ENCODE measurements at places on chromosomes 12 and 14.

DNA sequence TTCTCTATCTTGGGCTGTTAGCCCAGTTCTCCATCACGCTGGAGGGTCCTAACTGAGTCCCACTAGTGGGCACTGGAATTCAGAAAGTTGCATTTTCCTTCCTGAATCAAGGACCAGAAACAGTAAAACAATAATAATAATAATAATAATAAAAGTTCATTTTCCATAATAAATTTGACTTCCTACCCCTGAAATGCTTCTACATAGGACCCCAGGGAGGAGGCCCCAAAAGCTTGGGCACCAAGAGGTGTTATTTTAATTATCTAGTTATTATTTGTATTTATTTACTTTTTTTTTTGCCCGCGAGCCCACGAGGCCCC is 12.4 kb downstream of the SCNN1A start:
- DNase-seq = no peak

GRCh38 chr12:91986084-91986483 is 159.6 kb downstream of the BTG1 start:
- DNase-seq = no peak

GRCh38 chr12:57151741-57152630 is 4.6 kb upstream of the LRP1-AS start:
- no peak for DNase-seq

DNA sequence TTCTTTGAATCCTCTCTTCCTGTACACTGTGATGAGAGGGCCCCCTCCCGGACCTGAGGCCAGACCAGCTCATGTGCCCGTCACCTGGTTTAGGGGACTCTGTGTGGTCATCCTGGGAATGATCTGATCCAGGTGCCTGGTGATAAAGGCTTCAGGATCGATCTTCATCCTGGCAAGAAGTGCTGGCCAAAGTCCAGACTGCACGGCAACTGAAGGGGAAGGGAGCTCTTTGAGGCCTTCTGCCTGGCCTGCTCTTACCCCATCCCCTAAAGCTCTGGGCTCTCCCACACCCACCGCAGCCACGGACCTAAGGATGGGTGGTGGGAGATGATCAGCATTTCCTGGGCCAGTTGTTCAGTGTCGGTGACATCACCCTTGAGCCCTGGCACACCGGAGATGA is 31.8 kb downstream of the GCN1 start:
- DNase-seq = no peak

DNA sequence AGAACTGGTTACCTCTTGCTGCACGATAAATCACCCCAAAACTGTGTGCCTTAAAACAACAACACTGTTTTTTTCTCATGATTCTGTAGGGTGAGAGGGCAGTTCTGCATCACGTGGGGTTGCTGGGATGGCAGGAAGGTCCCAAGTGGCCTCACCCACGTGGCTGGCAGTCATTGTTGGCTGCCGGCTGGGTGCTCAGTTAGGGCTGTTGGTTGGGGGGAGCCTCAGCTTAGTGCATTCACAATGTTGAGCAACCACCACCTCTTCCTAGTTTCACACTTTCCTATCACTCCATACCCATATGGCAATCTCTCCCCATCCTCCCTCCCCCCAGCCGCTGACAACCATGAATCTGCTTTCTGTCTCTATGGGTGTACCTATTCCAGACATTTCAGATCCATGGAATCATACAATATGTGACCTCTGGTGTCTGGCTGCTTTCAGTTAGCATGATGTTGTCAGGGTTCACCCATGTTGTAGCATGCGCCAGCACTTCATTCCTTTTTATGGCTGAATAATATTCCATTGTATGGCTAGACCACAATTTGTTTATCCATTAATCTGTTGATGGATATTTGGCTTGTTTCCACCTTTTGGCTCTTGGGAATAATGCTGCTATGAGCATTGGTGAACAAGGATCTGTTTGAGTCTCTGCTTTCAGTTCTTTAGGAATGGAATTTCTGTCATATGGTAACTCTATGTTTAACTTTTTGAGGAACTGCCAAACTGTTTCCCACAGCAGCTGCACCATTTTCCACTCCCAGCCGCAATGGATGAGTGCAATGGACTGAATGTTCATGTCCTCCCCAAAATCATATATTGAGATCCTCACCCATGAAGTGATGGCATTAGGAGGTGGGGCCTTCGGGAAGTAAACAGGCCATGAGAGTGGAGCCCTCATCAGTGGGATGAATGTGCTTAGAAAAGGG is 11.2 kb upstream of the POP5 start:
- DNase-seq = no peak

DNA sequence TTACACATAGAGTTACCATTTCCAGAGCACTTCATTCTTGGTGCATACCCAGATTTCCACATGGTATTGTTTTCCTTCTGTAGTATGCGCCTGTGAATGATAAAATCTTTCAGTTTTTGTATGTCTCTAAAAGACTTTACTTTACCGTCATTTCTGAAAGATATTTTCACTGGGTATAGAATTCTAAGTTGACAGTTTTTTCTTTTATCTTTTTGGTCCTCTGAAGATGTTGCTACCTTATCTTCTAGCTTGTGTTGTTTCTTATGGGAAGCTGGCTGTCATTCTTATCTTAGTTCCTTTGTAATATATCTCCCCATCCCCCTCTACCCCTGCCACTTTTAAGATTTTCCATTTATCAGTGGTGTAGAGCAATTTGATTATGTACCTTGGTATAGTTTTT is 36.7 kb downstream of the PRMT8 start:
- no peak for DNase-seq

GRCh38 chr14:69693145-69693544 is 73.8 kb upstream of the SRSF5 start:
- peak; percentile 83 for DNase-seq

DNA sequence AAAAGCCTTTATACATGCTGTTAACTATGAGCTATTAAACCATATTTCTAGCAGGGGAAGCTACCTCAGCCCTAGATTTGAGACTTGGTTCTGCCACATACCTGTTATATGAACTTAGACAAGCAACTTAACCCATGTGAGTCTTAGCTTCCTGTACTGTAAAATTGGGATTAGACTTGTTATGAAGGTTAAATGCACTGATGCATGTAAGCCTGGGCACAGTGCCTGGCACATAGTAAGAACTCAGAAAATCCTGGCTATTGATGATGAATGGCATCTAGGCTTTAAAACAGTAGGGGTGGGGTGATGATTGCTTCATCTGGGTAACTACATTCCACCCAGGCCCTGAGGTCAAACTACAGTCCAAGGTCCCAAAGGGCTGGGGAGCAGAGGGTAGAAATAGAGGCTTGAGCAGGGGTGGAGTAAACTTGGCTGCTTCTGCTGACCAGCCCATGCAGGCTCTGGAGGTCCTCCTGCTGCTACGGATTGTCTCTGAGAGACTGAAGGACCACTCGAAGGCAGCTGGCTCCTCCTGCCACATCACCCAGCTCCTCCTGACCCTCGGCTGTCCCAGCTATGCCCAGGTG is 11.3 kb downstream of the ESPL1 start:
- no peak for DNase-seq

- DNase-seq = no peak
These were observed 198.8 kb downstream of the ANO2 start for GRCh38 chr12:5746036-5746908.

GRCh38 chr12:102406033-102406584 is 74.3 kb downstream of the IGF1 start:
- DNase-seq = peak; percentile 59

DNA sequence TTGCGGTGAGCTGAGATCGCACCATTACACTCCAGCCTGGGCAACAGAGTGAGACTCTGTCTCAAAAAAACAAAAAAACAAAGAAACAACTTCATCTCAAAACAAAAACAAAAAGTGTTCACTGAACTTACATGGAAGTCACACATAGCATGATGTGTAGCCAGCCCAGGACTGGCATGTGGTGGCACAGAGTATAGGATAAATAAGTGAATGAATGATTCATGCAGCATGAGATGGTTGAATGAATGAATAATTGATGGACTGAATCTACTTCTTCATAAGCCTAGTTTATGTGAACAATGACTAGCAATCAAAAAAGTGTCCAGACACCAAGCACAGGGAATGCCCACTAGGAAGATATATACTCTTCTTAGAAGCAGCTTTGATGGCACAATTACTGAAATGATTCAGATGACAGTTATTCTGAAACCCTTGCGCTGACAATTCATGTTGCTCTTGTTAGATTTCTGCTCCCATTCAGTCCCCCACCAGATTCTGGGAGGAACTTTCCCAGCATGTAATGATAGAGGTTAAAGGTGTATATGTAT is 31.6 kb upstream of the SERPINA6 start:
- DNase-seq = no peak

- DNase-seq = no peak
These were observed 10.8 kb downstream of the BMAL2 start for GRCh38 chr12:27343255-27344000.

GRCh38 chr14:74194506-74195274 is 44.6 kb upstream of the VSX2 start:
- DNase-seq = no peak

- DNase-seq = no peak
These were observed 85.3 kb upstream of the OVCH1 start for GRCh38 chr12:29582677-29583272.

DNA sequence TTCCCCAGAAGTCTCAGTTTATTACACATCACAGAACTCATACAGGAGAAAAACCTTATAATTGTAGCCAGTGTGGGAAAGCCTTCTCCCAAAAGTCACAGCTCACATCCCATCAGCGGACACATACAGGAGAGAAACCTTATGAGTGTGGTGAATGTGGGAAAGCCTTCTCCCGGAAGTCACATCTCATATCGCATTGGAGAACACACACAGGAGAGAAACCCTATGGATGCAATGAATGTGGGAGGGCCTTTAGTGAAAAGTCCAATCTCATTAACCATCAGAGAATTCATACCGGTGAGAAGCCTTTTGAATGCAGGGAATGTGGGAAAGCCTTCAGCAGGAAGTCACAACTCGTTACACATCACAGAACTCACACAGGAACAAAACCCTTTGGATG is 20.1 kb downstream of the ZNF84 start:
- no peak for DNase-seq

DNA sequence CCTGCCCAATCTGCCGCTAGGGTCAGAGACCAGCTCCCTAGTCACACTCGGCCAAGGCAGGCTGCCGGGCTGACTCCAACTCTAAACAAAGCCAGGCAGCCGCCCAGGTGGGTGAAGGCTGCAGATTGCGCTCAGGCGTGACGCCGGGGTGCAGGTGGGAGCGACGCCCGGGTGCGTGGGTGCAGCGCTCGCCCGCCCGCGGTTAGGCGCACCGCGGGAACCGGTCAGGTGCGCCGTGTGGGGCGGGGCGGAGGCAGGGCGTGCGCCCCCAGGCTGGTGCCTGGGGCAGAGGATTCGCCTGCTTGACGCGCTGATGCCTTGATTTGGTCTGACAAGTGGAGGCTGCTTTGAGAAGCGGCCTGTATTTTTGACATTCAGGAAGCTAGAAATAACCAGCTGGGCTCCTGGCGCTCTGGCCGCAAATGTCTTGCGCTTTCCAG is 126.7 kb upstream of the HIF1A start:
- DNase-seq = peak; percentile 80

DNA sequence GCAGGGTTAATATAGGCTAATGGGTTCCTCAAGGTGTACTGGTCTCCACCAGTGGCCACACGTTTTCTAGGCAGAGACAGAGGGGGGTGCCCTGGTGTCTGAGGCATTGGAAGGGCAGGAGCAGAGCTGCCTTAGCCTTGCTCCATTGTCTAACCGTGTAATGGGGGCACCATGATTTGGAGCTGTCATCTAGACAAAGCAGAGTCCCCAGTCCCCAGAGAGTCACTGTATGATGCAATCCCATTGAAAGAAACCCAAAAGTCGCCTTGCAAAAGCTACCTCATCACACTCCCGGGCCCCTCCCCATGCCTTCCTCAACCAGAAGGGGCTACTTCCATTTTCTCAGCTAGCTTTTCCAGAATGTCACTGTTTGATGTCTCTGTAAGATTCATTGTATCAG is 487.1 kb downstream of the AACS start:
- DNase-seq = no peak

DNA sequence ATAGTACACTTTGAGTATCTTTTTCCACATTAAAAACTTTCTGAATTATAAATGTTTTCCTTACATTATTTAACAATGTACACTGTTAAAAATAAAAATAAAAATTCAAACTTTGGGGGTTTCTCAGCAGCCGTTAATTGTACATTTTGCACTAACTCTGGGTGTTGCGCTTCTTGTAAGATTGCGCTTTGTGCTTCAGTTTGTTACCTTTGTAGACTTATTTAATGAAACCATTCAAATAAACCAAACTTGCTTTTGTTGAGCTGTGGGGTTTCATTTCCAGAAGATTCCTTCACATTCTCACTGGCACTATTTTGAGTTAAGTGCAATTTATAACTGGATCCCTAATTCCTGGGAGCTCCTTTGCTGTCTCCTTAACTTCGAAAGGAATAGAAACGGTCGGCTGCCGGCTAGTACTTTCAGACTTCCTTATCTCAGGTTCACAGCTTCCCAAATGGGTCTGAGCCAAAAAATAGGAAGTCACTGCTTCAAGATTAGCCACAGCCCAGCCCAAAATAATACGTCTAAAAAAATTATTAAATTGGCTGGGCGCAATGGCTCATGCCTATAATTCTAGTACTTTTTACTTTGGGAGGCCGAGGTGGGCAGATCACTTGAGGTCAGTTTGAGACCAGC is 38.2 kb downstream of the RAD52 start:
- DNase-seq = no peak

DNA sequence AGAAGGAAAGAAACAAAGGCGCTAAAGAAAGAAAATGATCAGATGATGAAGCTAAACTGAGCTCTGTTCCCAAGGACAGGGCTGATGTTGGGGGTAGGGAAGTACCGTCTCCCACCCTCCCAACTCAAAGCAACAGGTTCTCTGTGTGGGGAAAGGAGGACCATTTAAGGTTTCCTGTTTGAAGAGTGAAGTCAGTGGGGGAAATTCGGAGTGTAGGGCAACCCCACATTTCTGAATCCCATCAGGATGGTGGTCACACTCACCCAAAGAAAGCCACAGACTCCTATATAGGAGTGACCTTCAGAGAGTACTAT is 131.1 kb downstream of the KSR2 start:
- no peak for DNase-seq

GRCh38 chr14:74637178-74637550 is 25.1 kb upstream of the LTBP2 start:
- no peak for DNase-seq

- DNase-seq = no peak
These were observed 19.1 kb downstream of the MARK3 start for GRCh38 chr14:103404032-103404918.

DNA sequence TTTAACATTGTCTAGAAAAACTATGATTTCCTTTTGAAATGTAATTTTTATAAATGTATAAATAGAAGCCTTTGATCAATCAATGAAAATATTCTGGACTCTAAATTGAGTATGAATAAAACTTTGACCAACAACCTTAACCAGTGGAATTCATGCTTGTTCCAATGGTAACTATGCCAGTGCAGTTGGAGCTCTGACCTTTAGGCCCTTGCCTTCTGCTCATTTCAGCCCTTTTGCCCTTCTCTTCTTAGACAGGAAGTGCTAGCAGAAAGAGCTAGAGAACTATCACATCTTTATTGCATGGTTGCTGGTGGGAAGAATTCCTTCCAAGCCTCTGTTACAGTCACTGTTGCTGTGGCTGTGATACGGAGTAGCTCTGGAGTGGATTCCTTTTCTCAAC is 39.7 kb downstream of the TTC8 start:
- DNase-seq = no peak

GRCh38 chr14:70780396-70781075 is 28.8 kb downstream of the MAP3K9 start:
- peak; percentile 81 for DNase-seq
